CD14-positive monocyte (primary cell): ENCODE measurements at places on chromosomes 5 and 9. TPM values are rescaled to one million over a fixed set of nuclear protein-coding genes. Genes with fewer than 3 reads are reported as not detected.

DNA sequence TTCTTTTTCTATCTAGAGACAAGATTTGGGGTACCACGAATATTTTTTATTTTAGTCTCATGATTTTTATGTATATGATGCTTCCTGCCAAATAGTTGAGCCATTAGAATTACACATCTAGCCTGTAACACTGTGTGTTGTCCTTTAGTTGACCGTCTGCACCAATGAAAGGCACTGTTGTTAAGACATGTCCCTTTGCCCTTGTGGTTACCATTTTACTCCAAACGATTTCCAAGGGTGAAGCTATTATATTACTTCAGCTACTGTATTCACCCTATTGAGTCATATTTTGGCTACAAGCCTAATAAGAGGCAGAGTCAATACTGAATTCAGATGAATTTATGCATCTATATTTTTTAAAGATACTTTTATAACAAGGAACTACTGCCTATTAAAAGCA is 207.6 kb downstream of the CETN3 start:
- H3K4me3 ChIP-seq = no peak overlapping the region
- no peak for DNase-seq
- H3K27ac ChIP-seq = no peak overlapping the region
- H3K36me3 ChIP-seq = no peaks in the 10 kb centered on the region
- no peaks in the 10 kb centered on the region for H3K27me3 ChIP-seq

GRCh38 chr5:76046741-76047140 is 36.4 kb upstream of the SV2C start:
- H3K27ac ChIP-seq = no peak overlapping the region
- no peak overlapping the region for H3K4me3 ChIP-seq
- no peaks in the 10 kb centered on the region for H3K4me1 ChIP-seq

DNA sequence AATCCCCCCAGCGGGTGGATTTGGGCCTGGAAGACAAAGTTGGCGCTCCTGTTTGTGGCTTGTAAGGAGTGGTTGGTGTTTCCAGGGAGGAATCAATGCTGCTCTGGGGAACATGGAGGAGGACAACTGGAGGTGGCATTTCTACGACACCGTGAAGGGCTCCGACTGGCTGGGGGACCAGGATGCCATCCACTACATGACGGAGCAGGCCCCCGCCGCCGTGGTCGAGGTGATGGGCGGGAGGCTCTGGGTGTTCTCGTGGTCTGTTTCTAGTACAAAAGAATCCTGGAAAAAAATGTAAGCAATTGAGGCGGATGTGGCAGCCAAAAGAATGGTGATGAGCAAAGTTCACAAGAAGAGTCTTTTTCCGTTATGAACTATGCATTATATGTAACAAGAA is 7.2 kb downstream of the SDHA start:
- H3K27ac ChIP-seq = no peak overlapping the region
- H3K36me3 ChIP-seq = peaks cover 71% of the 10 kb centered on the region
- no peaks in the 10 kb centered on the region for H3K27me3 ChIP-seq
- DNase-seq = no peak
- peaks cover 7% of the 10 kb centered on the region for H3K4me1 ChIP-seq

- no peak overlapping the region for H3K27ac ChIP-seq
- peaks cover 18% of the 10 kb centered on the region for H3K4me1 ChIP-seq
- H3K27me3 ChIP-seq = no peaks in the 10 kb centered on the region
Observed at GRCh38 chr5:68519143-68519542, 303.6 kb downstream of the PIK3R1 start.

- DNase-seq = no peak
- H3K4me1 ChIP-seq = no peaks in the 10 kb centered on the region
- H3K4me3 ChIP-seq = no peak overlapping the region
- no peaks in the 10 kb centered on the region for H3K36me3 ChIP-seq
- no peak overlapping the region for H3K27ac ChIP-seq
- H3K27me3 ChIP-seq = no peaks in the 10 kb centered on the region
Observed at GRCh38 chr9:9523476-9524139, 1089.2 kb downstream of the PTPRD start.

GRCh38 chr5:134289509-134290113 is 63.7 kb upstream of the PPP2CA start:
- H3K4me1 ChIP-seq = no peaks in the 10 kb centered on the region
- H3K36me3 ChIP-seq = no peaks in the 10 kb centered on the region
- H3K27me3 ChIP-seq = no peaks in the 10 kb centered on the region

DNA sequence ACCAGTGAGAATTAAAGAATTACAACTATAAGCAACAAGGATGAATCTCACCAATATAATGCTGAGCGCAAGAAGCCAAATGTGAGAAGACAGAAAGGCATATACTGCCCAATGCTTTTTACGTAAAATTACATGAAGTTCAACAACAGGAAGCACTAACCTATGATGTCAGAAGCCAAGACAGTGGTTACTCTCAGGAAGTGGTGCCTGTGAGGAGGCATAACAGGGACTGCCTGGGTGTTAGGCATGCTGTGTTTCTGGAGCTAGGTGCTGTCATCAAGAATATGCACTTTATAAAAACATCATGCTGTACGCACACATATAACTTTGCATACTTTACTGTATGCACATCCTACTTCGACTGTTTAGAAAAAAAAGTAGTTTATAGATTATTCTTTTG is 30.1 kb downstream of the FRMD3 start:
- peak; percentile 62 for DNase-seq
- peaks cover 30% of the 10 kb centered on the region for H3K4me1 ChIP-seq
- no peaks in the 10 kb centered on the region for H3K36me3 ChIP-seq
- peak overlapping the region; percentile 61 for H3K27ac ChIP-seq
- no peaks in the 10 kb centered on the region for H3K27me3 ChIP-seq
- H3K4me3 ChIP-seq = no peak overlapping the region

GRCh38 chr9:70135176-70135575 is 91.5 kb downstream of the MAMDC2 start:
- no peaks in the 10 kb centered on the region for H3K27me3 ChIP-seq
- no peak overlapping the region for H3K27ac ChIP-seq
- peaks cover 3% of the 10 kb centered on the region for H3K4me1 ChIP-seq
- H3K36me3 ChIP-seq = no peaks in the 10 kb centered on the region
- DNase-seq = no peak

DNA sequence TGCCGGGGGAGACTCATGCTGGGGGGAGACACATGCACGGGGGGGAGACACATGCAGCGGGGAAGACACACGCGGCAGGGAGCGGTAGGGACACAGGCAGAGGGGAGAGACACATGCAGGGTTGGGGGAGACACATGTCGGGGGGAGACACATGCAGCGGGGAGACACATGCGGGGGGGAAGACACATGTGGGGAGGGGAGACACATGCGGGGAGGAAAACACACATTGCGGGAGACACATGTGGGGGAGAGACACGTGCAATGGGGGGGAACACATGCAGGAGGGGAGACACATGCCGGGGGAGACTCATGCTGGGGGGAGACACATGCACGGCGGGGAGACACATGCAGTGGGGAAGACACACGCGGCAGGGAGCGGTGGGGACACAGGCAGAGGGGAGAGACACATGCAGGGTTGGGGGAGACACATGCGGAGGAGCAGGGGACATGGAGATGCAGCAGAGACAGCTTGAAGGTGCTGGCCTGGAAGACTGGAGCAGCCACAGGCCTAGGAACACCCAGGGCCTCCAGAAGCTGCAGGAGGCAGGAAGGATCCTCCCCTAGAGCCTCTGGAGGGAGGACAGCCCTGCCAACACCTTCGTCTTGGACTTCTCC is 20.3 kb upstream of the OLFM1 start:
- H3K4me1 ChIP-seq = no peaks in the 10 kb centered on the region
- DNase-seq = no peak
- H3K27me3 ChIP-seq = peaks cover 13% of the 10 kb centered on the region
- no peaks in the 10 kb centered on the region for H3K36me3 ChIP-seq
- no peak overlapping the region for H3K27ac ChIP-seq

DNA sequence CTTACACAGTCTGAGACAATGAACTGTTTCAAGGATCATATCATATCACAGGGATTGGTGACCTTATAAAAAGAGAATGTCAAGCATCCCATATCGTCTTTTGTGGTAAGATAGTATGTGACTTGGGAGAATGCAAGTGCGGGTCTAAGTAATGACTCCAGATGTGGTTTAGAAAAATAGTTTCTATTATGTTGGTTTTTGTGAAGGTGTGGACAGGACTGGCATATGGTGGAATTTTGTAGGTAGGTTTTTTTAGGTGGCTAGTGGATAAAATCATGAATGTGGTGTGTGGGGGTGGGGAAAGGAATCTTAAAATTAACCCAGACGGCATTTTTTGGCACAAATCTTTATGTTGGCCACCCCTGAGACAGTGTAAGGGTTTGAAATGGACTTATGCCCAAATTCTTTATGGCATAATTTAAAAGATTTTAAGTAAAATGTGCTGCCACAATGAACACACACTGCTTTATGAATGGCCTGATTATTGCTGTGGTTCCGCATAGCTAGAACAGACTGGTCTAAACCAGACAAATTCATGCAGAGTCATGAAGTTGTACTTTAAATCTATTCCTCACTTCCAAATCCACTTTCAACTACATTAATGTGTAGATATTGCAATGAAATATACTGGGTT is 204.8 kb upstream of the HAPLN1 start:
- H3K36me3 ChIP-seq = no peaks in the 10 kb centered on the region
- H3K4me3 ChIP-seq = no peak overlapping the region
- no peak for DNase-seq
- H3K27ac ChIP-seq = no peak overlapping the region
- H3K27me3 ChIP-seq = no peaks in the 10 kb centered on the region

DNA sequence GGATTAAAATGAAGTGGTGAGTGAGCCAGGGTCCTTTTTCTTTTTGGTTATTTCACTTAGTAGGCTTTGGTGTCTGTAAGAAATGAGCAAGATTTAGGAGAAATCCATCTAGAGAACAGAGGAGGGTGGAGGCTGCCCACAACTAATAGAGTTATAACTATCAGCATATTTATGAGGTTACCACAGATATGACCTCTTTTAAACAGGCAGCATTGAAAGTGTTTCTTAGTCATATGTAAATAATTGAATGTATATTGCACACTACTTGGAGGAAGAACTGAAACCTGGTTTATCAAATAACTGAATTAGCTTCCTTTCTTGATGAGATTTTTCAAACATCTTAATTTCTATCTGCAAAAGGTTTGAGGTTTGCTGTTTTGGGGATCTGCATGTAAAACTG is 483.1 kb upstream of the PIK3R1 start:
- no peak overlapping the region for H3K27ac ChIP-seq
- H3K36me3 ChIP-seq = no peaks in the 10 kb centered on the region
- no peaks in the 10 kb centered on the region for H3K4me1 ChIP-seq
- DNase-seq = no peak
- H3K27me3 ChIP-seq = no peaks in the 10 kb centered on the region
- no peak overlapping the region for H3K4me3 ChIP-seq

- H3K4me3 ChIP-seq = no peak overlapping the region
- H3K36me3 ChIP-seq = no peaks in the 10 kb centered on the region
- H3K27me3 ChIP-seq = no peaks in the 10 kb centered on the region
- DNase-seq = no peak
- peaks cover 58% of the 10 kb centered on the region for H3K4me1 ChIP-seq
Observed at GRCh38 chr9:104775976-104776375, 12.0 kb downstream of the NIPSNAP3B start.

GRCh38 chr5:87029951-87030350 is 237.7 kb upstream of the RASA1 start:
- DNase-seq = no peak
- no peak overlapping the region for H3K27ac ChIP-seq
- no peaks in the 10 kb centered on the region for H3K27me3 ChIP-seq
- H3K36me3 ChIP-seq = no peaks in the 10 kb centered on the region

DNA sequence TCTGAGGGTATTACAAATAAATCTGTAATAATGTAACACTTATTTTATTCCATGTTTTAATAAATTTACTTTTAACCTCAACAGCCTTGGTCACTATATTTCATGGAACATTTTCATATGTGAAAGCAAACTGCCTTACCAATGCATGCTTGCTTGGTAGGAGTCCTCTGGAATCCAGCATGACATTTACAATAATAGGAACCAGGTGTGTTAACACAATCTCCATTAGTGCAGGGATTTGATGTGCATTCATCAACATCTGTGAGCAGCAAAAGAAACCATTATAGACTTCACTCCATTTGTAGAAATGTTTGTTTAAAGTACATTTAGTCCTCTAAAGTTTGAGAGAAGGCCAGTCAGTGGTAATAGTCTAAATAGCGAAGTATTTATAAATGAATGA is 159.4 kb downstream of the FBN2 start:
- no peaks in the 10 kb centered on the region for H3K4me1 ChIP-seq
- no peak overlapping the region for H3K4me3 ChIP-seq
- H3K27ac ChIP-seq = no peak overlapping the region

GRCh38 chr5:96141749-96142148 is 180.1 kb upstream of the ELL2 start:
- H3K36me3 ChIP-seq = no peaks in the 10 kb centered on the region
- DNase-seq = no peak
- H3K4me3 ChIP-seq = no peak overlapping the region
- no peaks in the 10 kb centered on the region for H3K27me3 ChIP-seq
- H3K27ac ChIP-seq = no peak overlapping the region

GRCh38 chr5:180467989-180468731 is 26.0 kb upstream of the CNOT6 start:
- no peaks in the 10 kb centered on the region for H3K27me3 ChIP-seq
- no peak overlapping the region for H3K4me3 ChIP-seq
- no peak overlapping the region for H3K27ac ChIP-seq
- no peak for DNase-seq
- no peaks in the 10 kb centered on the region for H3K4me1 ChIP-seq
- no peaks in the 10 kb centered on the region for H3K36me3 ChIP-seq

Gene DAP
- 62.3 and 75.6 TPM in 2 replicates for polyA plus RNA-seq

Gene PCDHA7
- not detected in 2 replicates for polyA plus RNA-seq

Gene AFAP1L1
- polyA plus RNA-seq = not detected in 2 replicates

Gene SH2D3C
- polyA plus RNA-seq = 47.3 and 62.0 TPM in 2 replicates

Gene SURF2
- 24.7 TPM for polyA plus RNA-seq
